ENCODE measurements at places on chromosomes 5 and 9.

DNA sequence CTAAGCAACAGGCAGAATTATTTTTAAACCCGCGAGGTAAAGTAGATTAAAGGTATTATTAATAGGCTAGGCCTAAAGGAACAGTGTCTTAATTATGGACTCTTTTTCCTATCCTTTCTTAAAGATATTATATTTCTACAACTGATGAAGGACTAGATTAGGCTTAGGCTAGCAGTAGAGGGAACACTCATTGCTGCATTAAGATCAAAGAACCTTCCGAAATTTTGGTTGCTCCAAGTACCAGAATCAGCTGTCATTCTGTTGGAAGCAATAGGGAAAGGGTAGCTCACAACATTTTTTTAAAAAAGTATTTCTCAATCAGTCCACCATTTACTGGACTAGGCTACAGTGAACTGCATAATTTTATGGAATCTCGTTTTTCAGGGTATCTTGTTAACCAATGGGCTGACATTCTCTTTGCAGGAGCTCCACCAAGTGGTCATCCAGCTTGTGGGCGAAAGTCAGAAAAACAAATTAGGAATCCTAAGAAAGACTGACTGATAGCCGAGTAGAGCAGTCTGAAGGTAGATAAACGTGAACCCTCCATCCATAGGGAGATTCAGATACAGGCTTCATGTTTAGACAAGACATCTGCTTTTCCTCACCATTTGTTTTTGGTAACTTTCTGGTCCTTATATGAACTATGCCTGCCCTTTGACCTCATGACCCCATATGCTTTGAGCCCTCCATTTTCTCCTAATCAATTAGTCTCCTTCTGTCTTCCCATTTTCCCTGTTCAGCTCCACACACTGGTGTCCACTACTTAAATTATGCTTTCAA lies 103.6 kb upstream of the CHD1 start:
- no peak for DNase-seq

- no peak for DNase-seq
These were observed 248.7 kb downstream of the TAF11L14 start for GRCh38 chr5:17882760-17883488.

DNA sequence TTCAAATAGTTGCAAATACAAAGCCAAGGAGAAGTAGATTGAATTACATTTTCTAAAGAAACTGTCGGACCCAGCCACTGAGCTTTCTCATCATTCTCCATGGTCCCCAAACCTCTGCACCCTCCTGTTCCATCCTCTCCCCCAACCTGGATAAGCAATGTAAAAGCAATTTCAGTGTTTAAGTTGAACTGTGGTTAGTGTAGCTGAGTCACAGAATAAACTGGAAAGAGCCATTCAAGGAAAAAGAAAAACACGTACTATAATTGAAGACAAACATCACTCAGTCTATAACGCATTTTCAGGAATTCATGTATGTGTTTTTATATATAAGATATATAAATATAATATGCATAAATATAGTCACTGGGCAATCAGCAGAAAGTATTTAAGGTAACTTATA lies 54.1 kb upstream of the TMEM161B start:
- DNase-seq = no peak

- no peak for DNase-seq
These were observed 181.0 kb upstream of the MAST4 start for GRCh38 chr5:66415208-66415607.

DNA sequence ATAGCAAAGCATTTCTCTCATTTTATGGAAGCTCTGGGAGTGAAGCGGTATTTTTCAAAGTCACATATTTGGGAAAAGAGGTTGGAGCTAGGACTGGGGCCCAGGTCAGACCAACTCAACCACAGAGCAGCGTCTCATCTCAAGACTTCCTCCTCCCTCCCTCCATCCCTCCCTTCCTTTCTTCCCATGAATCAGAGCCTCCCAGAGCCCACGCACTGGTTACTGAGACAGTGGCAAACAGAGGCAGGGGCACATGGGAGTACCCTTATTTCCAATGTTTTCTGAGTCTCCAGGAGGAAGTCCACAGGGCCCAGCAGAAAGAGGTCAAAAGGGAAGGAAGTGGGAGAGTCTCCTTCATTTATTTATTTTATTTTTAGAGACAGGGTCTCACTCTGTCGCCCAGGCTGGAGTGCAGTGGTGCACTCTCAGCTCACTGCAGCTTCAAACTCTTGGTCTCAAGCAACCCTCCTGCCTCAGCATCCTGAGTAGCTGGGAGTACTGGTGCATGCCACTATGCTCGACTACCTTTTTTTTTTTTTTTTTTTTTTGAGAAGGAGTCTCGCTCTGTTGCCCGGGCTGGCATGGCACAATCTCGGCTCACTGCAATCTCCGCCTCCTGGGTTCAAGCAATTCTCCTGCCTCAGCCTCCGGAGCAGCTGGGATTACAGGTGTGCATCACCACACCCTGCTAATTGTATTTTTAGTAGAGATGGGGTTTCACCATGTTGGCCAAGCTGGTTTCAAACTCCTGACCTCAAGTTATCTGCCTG lies 52.5 kb upstream of the CDKN2AIPNL start:
- no peak for DNase-seq

DNA sequence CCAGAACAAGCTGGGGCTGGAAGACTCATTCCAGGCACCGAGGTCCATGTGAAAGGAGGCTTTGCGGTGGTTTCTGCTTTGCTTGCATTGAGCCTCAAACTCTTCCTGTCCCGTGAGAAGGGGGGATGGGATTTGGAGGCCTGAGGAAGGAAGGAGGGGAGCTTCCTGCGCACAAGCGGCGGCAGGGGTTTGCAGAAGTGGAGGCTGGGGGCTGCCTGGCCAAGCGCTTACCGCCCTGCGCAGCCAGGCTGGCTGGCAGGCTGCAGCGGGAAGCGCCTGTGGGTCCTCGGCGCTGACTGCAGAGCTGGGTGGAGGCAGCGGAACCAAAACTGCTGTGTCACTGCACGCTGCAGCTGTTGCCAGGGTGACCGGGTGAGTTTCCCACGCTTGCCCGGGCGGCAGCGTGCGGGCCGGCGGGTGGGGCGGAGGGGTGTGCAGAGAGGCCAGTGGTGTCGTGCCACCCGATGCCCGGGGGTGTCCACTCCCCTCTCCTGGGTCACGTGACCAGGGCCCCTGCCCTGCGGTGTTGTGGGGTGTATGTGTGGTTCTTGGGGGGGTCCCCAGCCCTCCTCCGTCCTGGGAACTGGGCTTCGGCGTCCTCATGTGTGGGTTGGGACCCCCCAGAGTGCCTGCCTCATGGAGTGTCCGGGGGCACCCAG lies 81.0 kb downstream of the RXRA start:
- peak; percentile 65 for DNase-seq

- no peak for DNase-seq
These were observed 733 bp downstream of the ANGPTL2 start for GRCh38 chr9:127121628-127122175.

- no peak for DNase-seq
These were observed 1049.9 kb upstream of the WWC1 start for GRCh38 chr5:167241436-167242067.

GRCh38 chr5:124652514-124652819 lies 94.0 kb downstream of the ZNF608 start:
- DNase-seq = no peak

DNA sequence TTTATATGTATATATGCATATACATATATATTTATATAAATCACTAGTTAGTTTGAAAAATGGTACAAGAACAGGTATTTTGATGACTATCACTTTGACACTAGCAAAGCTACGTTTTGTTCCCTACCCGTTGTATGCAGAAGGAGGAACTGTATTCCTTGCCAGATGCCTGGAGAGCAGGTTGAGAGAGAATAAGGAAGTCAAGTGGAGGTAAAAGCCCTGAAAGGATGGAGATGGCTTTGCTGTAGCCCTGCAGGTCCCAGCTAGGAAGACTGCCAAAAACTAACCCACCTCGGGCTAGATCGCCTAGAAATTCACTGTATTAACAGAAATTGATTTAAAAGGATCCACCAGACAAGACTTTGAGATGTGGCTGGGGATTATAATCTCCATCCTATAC lies 229.3 kb downstream of the RFX3 start:
- DNase-seq = no peak

DNA sequence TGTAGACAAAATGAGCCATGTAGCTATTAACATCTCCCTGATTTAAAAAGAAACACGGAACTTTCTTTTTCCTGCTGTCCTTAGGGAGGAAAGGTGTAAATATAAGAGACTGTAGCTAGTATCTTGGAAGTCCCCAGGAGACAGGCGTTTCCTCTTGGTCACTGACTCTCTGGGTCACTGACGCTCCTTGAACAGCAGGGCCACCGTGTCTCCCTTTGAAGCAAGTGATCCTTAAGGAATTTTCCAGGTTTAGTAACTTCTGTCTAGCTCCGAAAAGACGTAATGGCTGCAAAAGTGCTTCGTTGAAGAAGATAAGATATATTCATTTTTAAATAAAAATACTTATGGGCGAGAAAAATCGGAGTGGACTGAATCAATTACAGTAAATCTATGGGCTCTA lies 745 bp upstream of the CLTA start:
- no peak for DNase-seq

GRCh38 chr5:172245703-172246125 lies 37.9 kb downstream of the UBTD2 start:
- DNase-seq = no peak

DNA sequence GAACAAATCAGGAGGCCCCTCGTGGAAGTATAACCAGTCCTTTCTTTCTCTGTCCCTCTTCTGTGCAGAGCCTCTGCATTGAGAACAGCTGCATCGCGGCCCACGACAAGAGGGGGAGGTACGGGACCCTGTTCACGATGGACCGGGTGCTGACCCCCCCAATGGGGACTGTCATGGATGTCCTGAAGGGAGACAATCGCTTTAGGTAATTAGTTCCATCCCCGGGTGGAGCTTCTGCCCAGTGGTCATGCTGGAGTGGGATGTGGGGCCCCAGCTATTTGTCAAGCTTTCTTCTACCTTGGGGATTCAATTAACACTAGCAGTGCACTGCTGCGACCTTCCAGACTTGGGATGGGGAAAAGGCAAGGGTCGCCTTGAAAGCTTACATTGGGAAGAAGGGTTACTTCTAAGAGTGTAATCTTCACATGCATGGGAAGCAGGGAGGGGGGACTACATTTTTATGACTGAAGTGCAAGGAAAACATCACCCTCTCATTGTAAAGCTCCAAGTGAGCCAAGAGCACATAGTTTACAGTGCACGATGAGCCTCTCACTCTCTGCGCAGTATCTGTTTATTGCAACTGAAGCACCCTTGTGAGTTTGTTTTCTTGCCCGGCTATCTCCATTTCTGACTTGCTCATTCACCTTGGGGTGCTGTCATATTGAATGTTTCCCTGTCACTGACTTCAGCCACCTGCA lies 27.0 kb downstream of the TGFBI start:
- no peak for DNase-seq

- DNase-seq = no peak
These were observed 161.2 kb downstream of the SNX18 start for GRCh38 chr5:54678737-54679136.

- no peak for DNase-seq
These were observed 248.0 kb downstream of the NSG2 start for GRCh38 chr5:174293481-174293880.

- DNase-seq = no peak
These were observed 292.6 kb upstream of the DAB2 start for GRCh38 chr5:39717176-39717897.

DNA sequence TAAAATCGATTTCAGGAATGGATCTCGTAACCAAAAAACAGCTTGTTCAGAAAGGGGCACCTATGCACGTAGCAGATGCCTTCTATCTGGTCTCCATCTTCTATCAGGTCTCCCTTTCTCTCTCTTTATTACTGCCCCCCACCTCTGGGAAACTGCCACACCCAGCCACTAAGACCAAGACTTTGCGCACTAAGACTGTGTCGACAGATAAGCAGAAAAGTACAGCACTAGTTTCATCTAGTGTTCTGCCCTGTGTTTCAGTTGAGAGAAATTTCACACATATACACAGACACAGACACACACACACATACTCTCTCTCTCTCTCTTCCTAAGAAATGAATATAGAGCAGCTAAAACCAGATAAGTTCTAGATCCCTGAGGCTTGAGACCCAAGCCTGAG lies 210.1 kb upstream of the MAP3K1 start:
- DNase-seq = no peak

DNA sequence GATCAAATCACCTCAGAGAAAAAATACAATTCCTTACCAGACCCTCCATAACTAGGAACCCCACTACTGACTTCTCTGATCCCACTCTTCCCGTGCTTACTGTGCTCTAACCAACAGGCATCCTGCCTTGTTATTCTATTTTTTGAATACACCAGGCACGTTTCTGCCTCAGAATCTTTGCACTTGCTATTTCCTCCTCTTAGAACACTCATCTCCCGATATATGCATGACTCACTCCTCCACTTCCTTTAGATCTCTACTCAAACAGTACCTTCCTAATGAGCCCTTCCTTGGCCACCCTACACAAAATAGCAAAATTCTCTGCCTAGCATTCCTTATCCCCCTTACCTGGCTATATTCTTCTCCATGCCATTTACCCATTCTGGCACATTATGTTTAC lies 43.9 kb downstream of the MAPKAP1 start:
- DNase-seq = no peak
